Muscle of leg (tissue), 16 donors: ENCODE measurements at places on chromosomes 5 and 9. TPM values are rescaled to one million over a fixed set of nuclear protein-coding genes. Genes with fewer than 3 reads are reported as not detected.

GRCh38 chr5:137760719-137761516, 6.8 kb upstream of the HNRNPA0 start:
- H3K27ac ChIP-seq, result no peak overlapping the region
- no peaks in the 10 kb centered on the region for H3K27me3 ChIP-seq
- no peak for DNase-seq
- H3K4me3 ChIP-seq, result no peak overlapping the region

CCDC192 gene
- 0.18 TPM for total RNA-seq

DNA sequence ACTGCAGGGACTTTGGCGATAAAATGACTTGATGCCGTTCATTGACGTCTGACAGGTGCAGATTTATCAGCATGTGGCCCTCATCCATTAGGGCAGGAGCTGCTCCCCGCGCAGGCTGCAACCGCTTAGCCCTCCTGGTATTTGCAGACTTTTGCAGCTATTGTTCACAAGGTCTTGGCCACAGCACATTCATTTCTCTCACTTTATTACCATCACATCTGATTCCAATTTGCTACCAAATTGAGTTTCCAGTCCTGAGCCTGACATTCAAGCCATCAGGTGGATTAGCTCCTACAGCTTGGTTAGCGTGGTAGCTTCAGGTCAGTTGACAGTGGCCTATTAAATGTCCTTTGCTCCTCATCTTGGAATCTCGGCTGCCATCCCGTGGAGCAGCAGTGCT, 299.2 kb downstream of the CD180 start:
- no peaks in the 10 kb centered on the region for H3K27me3 ChIP-seq
- peak; percentile 56 for DNase-seq
- no peaks in the 10 kb centered on the region for H3K36me3 ChIP-seq
- H3K4me3 ChIP-seq, result no peak overlapping the region

CCL27 gene
- total RNA-seq, result 0.31 TPM

DNA sequence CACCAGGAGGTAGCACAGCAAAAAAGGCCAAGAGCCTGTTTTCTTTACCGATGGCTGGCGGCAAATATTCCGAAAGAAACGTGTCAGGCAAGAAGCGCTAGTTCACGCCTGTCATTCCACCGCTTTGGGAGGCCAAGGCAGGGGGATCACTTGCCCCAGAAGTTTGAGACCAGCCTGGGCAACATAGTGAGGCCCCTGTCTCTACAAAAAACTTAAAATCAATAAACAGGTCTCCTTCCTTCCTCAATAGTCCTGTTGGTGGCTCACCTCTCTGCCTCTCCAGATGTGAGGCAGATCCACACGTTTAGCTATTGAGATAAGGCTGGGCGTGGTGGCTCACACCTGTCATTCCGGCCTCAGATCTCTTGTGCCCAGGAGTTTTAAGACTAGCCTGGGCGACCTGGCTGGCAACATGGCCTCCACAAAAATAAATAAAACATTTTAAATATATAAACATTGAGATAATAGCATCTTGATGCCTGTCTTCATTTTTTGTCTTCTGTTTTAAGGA, 1.3 kb upstream of the TMEM250 start:
- H3K36me3 ChIP-seq, result peaks cover 20% of the 10 kb centered on the region
- H3K27me3 ChIP-seq, result peaks cover 11% of the 10 kb centered on the region
- H3K4me1 ChIP-seq, result peaks cover 54% of the 10 kb centered on the region
- peak overlapping the region; percentile 68 for H3K4me3 ChIP-seq

DNA sequence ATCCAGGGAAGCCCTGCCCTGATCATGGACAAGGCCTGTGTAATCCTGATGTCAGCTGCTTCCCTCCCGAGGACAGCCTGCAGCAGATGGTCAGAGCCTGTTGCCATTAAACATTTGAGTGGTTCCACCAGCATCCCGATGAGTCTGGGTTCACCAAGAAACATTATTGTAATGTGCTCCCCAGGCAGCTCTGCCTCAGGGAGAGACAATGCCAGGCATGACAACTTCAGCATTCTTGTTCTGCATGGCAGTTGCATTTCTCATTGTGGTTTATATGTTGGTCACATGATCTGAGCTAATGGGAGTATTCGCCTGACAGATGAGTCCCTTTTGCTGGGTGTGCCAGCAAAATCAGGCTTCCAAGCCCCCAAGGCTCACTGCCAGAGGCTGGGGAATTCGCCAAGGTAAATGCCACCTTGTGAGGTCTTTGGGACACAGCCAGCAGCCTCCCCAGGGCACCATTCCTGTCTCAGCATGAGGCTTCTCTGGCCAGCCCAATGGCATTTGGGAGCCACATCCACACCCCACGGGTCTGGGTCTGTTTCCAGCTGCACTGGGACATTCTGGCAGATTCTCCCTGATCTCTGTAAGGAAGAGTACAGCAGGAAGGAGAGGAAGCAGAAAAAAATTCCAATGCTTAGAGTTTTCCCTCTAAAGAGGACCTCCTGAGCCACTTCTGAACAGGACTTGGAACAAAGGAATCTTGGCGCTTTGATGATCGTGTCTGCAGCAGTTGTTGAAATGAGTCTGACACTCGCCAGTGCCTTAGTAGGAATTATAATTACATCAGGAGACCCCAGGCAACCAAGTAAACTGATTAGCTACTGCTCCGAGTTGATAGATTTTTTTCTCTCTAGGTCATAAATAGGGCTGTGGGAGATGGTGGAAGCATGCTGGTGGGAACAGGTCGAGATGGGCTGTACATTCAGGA, 18.7 kb downstream of the KCNIP1 start:
- H3K27ac ChIP-seq, result peak overlapping the region; percentile 76
- H3K4me3 ChIP-seq, result no peak overlapping the region
- H3K36me3 ChIP-seq, result no peaks in the 10 kb centered on the region
- H3K27me3 ChIP-seq, result peaks cover 2% of the 10 kb centered on the region
- peaks cover 28% of the 10 kb centered on the region for H3K4me1 ChIP-seq
- peak; percentile 74 for DNase-seq

- H3K27ac ChIP-seq, result no peak overlapping the region
- peaks cover 17% of the 10 kb centered on the region for H3K4me1 ChIP-seq
- no peak overlapping the region for H3K4me3 ChIP-seq
- no peak for DNase-seq
- H3K36me3 ChIP-seq, result no peaks in the 10 kb centered on the region
Measured at GRCh38 chr5:56610093-56610698, 205.2 kb upstream of the MAP3K1 start.
